Immature natural killer cell (primary cell): ENCODE measurements at places on chromosomes 2 and 18.
A peak's percentile ranks its signal among the peaks of the same experiment; 100 is the strongest.

DNA sequence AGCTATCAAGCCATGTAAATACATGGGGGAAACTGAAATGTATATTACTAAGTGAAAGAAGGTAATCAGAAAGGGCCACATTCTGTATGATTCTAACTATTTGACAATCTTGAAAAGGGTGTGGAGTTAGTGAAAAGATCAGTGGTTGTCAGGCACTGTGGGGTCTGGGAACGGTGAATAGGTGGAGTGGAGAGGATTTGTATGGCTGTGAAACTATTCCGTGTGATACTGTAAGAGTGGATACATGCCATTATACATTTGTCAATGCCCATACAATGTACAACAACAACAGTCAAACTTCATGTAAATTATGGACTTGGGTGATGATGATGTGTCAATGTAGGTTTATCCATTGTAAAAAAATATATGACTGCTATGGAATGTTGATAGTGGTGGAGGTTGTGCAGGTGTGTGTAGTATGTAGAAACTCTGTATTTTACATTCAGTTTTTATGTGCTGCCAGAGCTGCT is 1116.2 kb downstream of the SUCLG1 start:
- no peaks in the 10 kb centered on the region for H3K4me1 ChIP-seq
- no peak overlapping the region for H3K4me3 ChIP-seq
- H3K36me3 ChIP-seq = no peaks in the 10 kb centered on the region
- peaks cover 23% of the 10 kb centered on the region for H3K27me3 ChIP-seq
- no peak overlapping the region for H3K27ac ChIP-seq
- no peak for DNase-seq

DNA sequence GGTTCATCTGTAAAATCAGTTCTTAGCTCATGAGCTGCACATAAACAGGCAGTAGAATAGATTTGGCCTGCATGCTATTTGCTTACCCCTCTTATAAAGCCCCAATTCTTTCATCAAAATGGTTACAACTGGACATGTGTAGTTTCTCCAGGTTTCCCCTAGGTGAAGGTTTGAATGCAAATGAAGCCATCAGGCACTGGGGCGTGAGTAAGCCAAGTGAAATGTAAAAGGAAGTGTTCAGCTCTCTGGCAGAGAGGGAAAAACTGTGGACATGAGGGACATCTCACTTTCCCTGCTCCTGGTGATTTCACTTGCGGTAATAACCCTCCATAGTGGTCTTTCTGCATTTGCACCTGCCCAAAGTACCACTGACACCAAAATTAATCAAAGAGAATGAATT is 1402.3 kb upstream of the LRRTM1 start:
- H3K36me3 ChIP-seq = peaks cover 7% of the 10 kb centered on the region
- H3K4me1 ChIP-seq = no peaks in the 10 kb centered on the region
- no peaks in the 10 kb centered on the region for H3K27me3 ChIP-seq
- DNase-seq = no peak

- no peak for DNase-seq
- H3K4me3 ChIP-seq = no peak overlapping the region
- peaks cover 48% of the 10 kb centered on the region for H3K36me3 ChIP-seq
- H3K4me1 ChIP-seq = peaks cover 2% of the 10 kb centered on the region
Measured at GRCh38 chr2:98539056-98539735, 69.1 kb downstream of the COA5 start.

GRCh38 chr2:5479265-5479928 is 212.8 kb upstream of the SOX11 start:
- H3K27me3 ChIP-seq = peaks cover 2% of the 10 kb centered on the region
- H3K27ac ChIP-seq = no peak overlapping the region
- H3K4me1 ChIP-seq = no peaks in the 10 kb centered on the region
- H3K36me3 ChIP-seq = no peaks in the 10 kb centered on the region
- DNase-seq = no peak

- no peak overlapping the region for H3K27ac ChIP-seq
- no peaks in the 10 kb centered on the region for H3K4me1 ChIP-seq
- H3K36me3 ChIP-seq = no peaks in the 10 kb centered on the region
Measured at GRCh38 chr2:177187631-177188312, 24.8 kb upstream of the HNRNPA3 start.

DNA sequence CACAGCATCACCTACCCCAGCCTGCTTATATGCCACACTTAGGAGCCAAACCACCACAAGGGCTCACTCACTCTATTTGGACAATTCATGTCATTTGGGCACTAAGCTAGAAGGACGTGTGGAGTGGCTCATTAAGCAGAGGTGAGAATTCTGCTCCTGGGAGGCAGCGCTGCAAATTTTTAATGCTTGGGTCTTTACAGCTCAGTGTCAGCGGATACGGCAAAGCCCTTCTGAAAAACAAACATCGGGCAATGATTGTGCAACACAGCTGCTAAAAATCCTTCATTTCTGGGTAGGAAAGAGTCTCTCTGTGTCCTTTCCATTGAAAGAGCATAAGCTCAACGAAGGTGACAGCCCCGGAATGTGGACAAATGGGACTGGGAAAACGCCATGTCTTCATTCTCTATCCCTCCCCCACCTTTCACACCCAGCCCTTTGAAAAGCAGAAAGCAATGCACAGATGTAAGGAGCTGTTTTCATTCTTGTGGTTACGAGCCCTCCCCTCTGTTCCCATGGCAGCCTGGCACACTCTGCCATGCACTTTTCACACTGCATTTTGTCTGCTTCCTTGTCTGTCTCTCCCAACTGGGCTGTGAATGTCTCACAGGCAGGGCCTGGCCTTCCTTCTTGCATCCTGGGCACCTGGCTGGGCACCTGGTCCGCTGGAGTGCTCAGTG is 16.0 kb downstream of the TMEM177 start:
- H3K27ac ChIP-seq = peak overlapping the region; percentile 37
- DNase-seq = no peak
- H3K4me3 ChIP-seq = no peak overlapping the region
- H3K36me3 ChIP-seq = no peaks in the 10 kb centered on the region

GRCh38 chr2:17894005-17894404 is 15.5 kb downstream of the KCNS3 start:
- peaks cover 2% of the 10 kb centered on the region for H3K27me3 ChIP-seq
- H3K27ac ChIP-seq = no peak overlapping the region
- H3K4me1 ChIP-seq = no peaks in the 10 kb centered on the region
- H3K36me3 ChIP-seq = no peaks in the 10 kb centered on the region
